Heart left ventricle (tissue), 16 donors: ENCODE measurements at places on chromosomes 6 and 20. TPM values are rescaled to one million over a fixed set of nuclear protein-coding genes. Genes with fewer than 3 reads are reported as not detected.

Gene GABRR1
- not detected for total RNA-seq

Gene DEFB124
- total RNA-seq = not detected

Gene HMGN3
- 127 TPM for total RNA-seq

DNA sequence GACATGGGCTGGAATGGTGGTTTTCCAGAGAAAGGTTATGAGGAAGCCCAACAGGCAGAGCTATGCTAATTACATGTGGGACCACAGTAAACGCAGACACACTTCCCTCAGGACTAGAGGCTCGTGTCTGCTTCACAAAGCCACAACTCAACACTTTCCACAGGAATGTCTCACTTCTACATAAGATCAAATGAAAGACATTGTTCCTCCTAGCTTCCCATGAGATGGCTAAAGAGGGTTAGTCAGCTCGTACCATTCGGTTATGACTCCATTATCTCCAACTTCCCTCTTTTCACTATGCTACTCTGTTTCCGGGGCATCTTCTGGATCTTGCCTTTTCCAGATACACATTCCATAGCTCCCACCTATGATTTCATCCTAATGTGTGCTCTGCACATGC, 29.1 kb upstream of the ZC3H12D start:
- no peaks in the 10 kb centered on the region for H3K27me3 ChIP-seq
- peaks cover 3% of the 10 kb centered on the region for H3K4me1 ChIP-seq
- no peak overlapping the region for H3K4me3 ChIP-seq
- peaks cover 78% of the 10 kb centered on the region for H3K36me3 ChIP-seq

- DNase-seq = peak; percentile 59
- H3K4me3 ChIP-seq = peak overlapping the region; percentile 71
- peak overlapping the region; percentile 54 for H3K27ac ChIP-seq
These were observed 3.2 kb downstream of the TTBK1 start for GRCh38 chr6:43246301-43247113.

GRCh38 chr20:23136893-23137745, 51.0 kb upstream of the CD93 start:
- H3K4me1 ChIP-seq = peaks cover 18% of the 10 kb centered on the region
- no peak overlapping the region for H3K27ac ChIP-seq
- no peak for DNase-seq
- no peaks in the 10 kb centered on the region for H3K36me3 ChIP-seq
- no peak overlapping the region for H3K4me3 ChIP-seq

DNA sequence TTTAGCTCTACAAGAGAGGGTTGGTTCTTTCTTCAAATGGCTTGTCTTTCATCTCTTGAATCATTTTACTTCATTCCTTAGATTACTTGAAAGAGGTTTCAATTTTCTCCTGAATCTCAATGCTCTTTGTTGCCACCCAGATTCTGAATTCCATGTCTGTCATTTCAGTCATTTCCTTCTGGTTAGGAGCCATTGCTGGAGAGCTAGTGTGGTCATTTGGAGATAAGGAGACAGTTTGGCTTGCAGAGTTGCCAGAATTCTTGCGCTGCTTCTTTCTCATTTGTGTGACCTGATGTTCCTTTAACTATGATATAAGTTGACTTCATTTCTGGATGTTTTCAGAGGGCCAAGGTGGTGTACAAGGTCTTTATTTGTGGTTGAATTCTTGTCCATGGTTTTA, 157.8 kb downstream of the SLC22A3 start:
- DNase-seq = no peak
- H3K36me3 ChIP-seq = no peaks in the 10 kb centered on the region
- no peak overlapping the region for H3K27ac ChIP-seq
- no peak overlapping the region for H3K4me3 ChIP-seq
- no peaks in the 10 kb centered on the region for H3K4me1 ChIP-seq
- H3K27me3 ChIP-seq = no peaks in the 10 kb centered on the region

DNA sequence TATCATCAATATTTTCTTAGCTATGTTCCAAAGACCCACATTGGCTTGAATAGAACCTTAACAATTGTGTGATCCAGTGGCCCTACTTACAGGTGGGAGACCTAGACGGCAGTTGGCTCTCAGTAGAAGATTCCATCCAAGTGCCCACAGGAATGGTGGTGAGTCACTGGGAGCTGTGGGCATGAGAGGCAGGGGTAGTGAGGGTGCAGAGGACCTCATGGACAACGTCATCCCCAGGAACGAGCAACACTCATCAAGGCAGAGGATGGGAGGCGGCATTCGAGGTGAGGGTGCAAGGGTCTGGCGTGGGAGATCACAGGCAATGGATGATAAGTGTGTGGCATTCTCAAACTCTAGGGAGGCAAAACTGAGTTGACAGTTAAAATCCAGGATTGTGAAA, 17.5 kb upstream of the SPO11 start:
- no peaks in the 10 kb centered on the region for H3K27me3 ChIP-seq
- no peak for DNase-seq
- no peak overlapping the region for H3K4me3 ChIP-seq
- no peaks in the 10 kb centered on the region for H3K4me1 ChIP-seq
- H3K27ac ChIP-seq = no peak overlapping the region

- peaks cover 92% of the 10 kb centered on the region for H3K4me1 ChIP-seq
- H3K36me3 ChIP-seq = no peaks in the 10 kb centered on the region
- H3K27ac ChIP-seq = peak overlapping the region; percentile 79
These were observed 4.4 kb upstream of the IFNGR1 start for GRCh38 chr6:137223370-137224131.

DNA sequence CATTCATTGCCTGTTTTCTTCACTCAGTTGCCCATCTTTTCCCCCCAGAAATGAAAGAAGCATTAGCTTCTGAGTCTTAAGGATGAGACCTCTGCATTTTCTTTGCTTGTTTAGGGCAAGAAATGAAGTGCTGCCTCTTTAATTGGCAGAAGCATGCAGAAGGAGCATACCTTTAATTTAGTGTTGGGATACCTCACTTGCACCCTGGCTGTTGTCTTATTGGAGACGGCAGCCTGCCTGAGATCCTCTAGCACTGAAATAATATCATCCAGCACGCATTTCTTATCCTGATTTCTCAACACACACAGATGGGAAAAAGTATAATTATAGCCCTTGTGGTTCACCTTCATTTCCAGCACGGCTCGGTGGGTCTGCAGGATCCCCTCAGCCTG, 43.1 kb downstream of the PTCHD4 start:
- H3K27ac ChIP-seq = no peak overlapping the region
- peaks cover 3% of the 10 kb centered on the region for H3K27me3 ChIP-seq
- DNase-seq = no peak

DNA sequence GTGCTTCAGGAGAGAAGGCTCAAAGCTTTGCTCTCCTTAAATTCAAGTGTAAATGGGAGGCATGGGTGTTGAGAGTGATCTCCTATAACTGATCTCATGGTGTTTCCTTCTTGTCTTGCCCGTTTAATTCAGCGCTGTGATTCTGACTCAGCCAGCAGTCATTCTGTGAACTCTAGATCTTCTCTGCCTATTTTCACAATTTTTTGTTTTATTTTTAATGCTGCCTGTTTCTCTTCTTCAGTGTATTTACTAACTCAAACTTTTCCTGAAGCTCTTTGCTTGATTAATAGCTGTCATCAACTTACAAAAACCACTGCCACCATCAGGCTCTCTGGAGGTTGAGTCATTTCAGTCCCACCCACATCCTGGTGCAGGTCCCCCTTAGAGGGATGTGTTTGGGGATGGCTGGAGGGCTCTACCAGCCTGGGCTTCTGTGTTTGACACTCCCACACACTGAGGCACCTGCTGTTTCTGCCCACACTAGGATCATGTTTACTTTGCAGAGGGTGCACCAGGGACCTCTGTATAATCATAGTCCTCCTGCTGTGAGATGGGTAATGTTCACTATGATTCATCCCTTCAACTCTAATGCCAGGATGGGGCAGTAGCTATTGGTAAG, 94.0 kb downstream of the SHLD1 start:
- H3K36me3 ChIP-seq = no peaks in the 10 kb centered on the region
- H3K4me3 ChIP-seq = no peak overlapping the region
- H3K27ac ChIP-seq = no peak overlapping the region

DNA sequence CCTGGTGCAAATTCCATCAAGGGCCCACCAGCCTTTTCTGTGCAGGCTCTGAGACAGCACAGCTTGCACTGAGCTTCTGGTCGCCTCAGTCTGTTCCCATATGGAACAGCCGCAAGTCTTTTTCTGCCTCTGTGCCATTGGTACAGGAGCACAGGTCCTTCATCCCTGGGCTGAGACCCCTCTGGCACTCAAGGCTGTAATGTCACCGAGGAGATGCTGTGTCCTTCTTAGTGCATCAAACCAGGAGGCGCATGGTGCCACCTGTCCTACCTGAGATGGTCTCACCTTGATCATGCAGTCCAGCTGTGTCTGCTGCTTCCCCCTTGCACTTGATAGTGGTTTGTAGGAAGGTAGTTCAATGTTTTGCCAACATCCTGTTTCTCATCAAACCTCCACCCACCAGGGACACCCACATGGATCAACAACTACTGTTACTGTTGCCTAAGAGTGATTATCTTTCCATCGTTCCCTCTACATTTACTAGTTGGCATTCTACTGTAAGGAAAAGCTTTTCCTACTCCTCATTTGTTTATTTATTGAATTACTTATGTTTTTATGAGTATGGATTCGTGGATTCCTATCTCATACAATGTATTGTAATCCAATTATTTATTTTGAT, 29.0 kb downstream of the FAM50B start:
- no peak overlapping the region for H3K27ac ChIP-seq
- DNase-seq = no peak
- H3K4me3 ChIP-seq = no peak overlapping the region
- no peaks in the 10 kb centered on the region for H3K36me3 ChIP-seq

- H3K27me3 ChIP-seq = no peaks in the 10 kb centered on the region
- no peak overlapping the region for H3K4me3 ChIP-seq
- H3K27ac ChIP-seq = no peak overlapping the region
- peaks cover 17% of the 10 kb centered on the region for H3K4me1 ChIP-seq
- no peaks in the 10 kb centered on the region for H3K36me3 ChIP-seq
These were observed 125.2 kb upstream of the ESR1 start for GRCh38 chr6:151682251-151682650.

DNA sequence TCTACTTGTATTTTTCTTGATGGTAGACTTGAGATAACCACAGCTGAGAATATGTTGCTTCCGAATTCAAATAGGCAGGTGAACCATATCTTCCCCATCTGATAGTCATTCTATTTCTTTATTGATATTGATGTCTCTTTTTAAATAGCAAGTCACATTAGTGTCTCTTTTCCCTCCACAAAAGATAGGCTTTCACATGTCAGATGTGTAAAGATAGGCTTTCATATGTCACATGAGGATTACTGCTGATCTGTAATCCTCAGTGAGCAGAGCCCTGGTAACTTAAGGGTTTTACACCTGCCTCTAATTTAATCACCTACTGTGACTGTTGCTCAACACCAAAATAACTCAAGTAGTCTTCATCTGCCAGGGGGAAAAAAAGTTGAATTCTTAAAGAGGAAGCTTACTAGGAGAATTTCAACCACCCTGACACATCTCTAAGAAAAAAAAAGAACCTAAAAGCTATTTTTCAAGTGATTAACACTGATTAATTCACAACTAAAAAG, 45.3 kb upstream of the TRDN start:
- no peaks in the 10 kb centered on the region for H3K36me3 ChIP-seq
- H3K4me1 ChIP-seq = no peaks in the 10 kb centered on the region
- H3K27ac ChIP-seq = no peak overlapping the region
- H3K4me3 ChIP-seq = no peak overlapping the region

- H3K27me3 ChIP-seq = no peaks in the 10 kb centered on the region
- H3K27ac ChIP-seq = no peak overlapping the region
- no peaks in the 10 kb centered on the region for H3K36me3 ChIP-seq
- no peak for DNase-seq
- no peak overlapping the region for H3K4me3 ChIP-seq
These were observed 78.8 kb downstream of the PTCHD4 start for GRCh38 chr6:48032151-48032550.

DNA sequence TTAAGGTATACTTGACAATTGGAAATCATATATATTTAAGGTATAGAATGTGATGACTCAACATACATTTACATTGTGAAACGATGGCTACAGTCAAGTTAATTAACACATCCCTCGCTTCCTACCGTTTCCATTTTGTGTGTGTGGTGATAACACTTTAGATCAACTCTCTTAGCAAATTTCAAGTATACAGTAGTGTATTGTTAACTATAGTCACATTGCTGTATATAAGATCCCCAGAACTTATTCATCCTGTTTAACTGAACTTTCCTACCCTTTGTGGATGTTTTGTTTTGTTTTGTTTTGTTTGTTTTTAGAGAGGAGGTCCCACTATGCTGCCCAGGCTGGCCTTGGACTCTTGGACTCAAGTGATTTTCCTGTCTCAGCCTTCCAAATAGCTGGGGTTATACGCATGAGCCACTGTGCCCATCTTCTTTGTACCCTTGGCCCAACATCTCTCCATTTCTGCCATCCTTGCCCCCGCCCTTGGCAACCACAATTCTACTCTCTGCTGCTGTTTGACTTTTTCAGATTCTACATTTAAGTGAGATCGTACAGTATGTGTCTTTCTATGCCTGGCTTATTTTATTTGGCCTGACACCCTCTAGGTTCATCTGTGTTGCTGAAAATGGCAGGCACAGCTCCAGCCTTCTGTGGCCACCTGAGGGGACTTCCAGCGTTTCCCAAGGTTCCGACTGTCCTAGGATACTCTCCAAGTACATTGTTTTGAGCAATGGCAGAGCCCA, 90.5 kb upstream of the SNX9 start:
- no peak overlapping the region for H3K4me3 ChIP-seq
- peaks cover 3% of the 10 kb centered on the region for H3K4me1 ChIP-seq
- no peaks in the 10 kb centered on the region for H3K36me3 ChIP-seq
- no peak for DNase-seq
